ENCODE measurements at places on chromosomes 13 and 19.

GRCh38 chr19:7295912-7296536 is 1.8 kb upstream of the INSR start:
- DNase-seq, result no peak

DNA sequence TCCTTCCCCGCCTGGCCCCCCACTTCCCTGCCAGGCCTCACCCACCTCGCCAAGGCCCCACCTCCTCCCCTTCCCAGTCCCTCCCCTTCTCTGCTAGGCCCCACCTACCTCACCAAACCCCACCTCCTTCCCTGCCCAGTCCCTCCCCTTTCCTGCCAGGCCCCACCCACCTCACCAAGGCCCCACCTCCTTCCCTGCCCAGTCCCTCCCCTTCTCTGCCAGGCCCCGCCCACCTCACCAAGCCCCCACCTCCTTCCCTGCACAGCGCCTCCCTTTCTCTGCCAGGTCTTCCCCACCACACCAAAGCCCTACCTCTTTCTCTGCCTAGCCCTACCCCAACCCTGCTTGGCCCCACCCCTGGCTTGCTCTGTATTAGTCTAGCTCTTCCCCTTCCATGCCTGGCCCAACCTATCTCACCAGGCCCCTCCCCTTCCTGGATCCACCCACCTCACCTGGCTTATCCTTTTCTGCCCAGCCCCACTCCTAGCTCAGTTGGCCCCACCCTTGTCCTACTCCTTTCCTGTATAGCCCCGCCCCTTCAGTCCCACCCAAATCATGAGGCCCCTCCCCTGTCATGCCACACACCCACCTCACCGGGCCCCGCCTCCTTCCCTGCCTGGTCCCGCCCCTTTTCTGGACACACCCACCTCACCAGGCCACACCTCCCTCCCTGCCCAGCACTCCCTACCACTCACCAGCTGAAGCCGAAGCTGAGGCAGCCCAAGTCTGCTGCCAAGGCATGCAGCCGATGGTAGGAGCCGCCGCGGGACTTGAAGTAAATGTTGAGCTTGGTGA is 16.2 kb downstream of the CERS1 start:
- DNase-seq, result no peak

DNA sequence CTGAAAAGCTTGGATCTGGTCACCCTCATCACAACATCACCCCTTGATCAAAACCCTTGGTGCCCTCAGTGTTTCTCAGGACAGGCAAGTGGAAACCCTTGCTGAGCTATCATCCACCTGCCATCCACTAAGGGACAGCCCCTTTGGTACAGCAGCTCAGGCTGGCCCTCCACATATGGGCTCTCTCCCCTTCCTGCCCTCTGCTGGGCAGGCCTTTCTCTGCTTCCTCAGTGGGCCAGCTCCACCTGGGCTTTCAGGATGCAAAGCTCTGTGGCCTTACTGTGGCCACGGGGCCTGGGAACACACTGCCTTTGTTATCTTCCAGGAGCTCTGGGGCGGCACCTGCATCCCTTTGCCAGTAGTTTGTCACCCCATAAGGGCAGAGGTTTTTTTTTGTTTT is 4.9 kb downstream of the SUGP1 start:
- DNase-seq, result no peak

DNA sequence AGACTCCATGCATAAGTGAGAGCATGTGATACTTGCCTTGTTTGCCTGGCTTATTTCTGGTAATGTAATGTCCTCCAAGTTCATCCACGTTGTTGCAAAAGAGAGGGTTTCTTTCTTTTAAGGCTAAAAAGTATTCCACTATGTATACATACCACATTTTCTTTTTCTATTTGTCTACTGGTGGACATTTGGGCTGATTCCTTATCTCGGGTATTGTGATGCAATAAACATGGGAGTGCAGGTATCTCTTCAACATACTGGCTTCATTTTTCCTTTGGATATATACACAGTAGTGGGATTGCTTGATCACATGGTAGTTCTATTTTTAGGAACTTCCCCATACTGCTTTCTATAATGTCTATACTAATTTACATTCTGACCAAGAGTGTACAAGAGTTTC is 49.6 kb upstream of the EBPL start:
- DNase-seq, result no peak

- no peak for DNase-seq
Measured at GRCh38 chr19:1746401-1747284, 6.7 kb upstream of the ONECUT3 start.

DNA sequence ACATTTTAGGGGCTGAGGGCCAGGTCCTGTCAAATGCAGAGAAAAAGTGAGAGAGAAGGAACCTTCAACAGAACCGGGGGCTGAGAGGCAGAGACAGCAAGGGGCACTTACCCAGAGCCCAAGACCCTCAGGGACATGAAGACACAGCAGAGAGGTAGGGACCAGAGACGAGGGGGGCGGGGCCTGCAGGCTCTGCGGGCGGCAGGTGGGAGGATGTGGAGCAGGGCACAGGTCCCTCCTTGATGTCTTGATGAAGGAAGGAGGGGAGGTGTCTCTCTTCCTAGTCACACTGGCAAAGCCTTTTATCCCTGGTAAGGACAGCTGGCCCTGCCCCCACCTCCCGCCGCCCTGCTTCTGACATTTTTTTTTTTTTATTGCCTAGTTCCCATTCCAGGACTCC is at the start of gene KLK14:
Gene KLK14, minus strand, starts transcription at position 277 of the 400 bp plus-strand sequence. Its CDS starts 273 bp downstream, at position 4.
- no peak for DNase-seq

DNA sequence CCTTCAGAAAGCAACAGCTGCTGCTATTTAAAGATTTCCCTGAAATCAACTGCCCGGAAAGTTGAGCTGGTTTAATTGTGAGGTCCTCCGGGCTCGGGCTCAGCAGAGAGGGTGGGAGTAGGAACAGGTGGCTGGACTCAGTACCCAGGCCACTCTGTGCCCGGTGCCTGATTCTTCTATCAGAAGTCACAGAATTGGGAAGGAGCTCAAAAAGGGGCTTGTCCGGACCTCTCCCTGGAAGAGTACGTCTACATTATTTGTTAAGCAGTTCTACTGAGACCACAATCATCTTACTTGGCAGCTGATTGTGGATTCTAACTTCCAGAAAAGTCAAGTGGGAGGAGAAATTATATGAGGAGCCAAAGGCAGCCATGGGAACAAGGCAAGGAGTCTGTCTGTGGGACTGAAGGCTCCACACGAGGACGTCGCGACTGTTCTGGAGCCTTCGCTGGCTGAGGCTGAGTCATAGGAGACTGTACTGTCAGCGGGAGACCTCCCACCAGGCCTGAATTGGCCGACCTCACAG is 91.7 kb upstream of the ANKRD10 start:
- no peak for DNase-seq

Measured in stimulated activated CD8-positive, alpha-beta memory T cell treated with anti-CD3 and anti-CD28 coated beads, Interleukin-2, amount 100 ng/mL, for 48 hours (primary cell).